Astrocyte (in vitro differentiated cells and primary cell): ENCODE measurements at places on chromosomes 6 and 20. TPM values are rescaled to one million over a fixed set of nuclear protein-coding genes. Genes with fewer than 3 reads are reported as not detected.

The SERPINB6 gene
- total RNA-seq: 68.4 and 75.3 TPM in 2 replicates

DNA sequence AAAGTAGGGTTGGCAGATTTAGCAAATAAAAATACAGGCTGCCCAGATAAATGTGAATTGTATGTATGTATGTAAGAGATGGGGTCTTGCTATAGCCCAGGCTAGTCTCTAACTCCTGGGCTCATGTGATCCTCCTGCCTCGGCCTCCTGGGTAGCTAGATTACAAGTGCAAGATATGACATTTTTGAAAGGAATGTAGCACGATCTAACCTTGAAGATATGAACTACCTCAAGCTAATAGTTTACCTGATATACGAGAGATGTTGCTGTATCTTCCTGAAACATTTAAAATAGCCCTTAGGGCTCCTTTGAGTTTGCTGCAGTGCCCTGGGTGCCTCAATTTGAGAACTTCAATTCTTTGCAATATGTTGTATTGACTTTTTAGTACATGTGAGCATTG lies 42.1 kb downstream of the AFG1L start:
- H3K27ac ChIP-seq: no peak overlapping the region
- no peaks in the 10 kb centered on the region for H3K4me1 ChIP-seq
- H3K27me3 ChIP-seq: no peaks in the 10 kb centered on the region
- no peak for DNase-seq
- H3K36me3 ChIP-seq: no peaks in the 10 kb centered on the region
- H3K4me3 ChIP-seq: no peak overlapping the region

The HLA-DQA1 gene
- total RNA-seq: not detected in 2 replicates

DNA sequence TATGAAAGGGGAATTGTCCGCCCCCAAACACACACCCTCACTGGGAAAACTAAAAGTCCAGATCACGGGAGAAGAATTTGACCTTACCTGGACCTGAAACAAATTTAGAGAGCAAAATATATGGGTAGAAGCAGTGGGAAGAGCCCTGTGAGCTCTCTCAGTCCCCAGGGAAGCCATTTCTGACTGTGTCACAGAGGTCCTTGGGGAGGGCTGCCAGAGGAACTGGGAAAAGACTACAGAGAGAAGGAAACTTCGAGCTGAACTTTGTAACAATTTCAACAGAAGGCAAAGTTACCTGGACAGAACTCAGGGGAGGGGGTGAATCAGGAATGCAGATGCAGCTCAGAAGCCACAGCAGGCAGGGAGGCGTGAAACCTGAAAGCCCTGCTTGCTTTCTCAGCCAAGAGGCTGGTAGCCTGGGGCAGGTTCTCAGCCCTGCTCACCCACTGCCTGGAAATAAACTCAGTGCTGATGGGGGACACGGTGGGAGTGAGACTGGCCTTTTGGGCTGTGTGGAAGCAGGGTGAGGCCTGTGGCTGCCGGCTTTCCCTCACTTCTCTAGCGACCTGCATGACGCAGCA lies 163.8 kb downstream of the TMEM200A start:
- no peak overlapping the region for H3K27ac ChIP-seq
- H3K27me3 ChIP-seq: no peaks in the 10 kb centered on the region
- no peak overlapping the region for H3K4me3 ChIP-seq

DNA sequence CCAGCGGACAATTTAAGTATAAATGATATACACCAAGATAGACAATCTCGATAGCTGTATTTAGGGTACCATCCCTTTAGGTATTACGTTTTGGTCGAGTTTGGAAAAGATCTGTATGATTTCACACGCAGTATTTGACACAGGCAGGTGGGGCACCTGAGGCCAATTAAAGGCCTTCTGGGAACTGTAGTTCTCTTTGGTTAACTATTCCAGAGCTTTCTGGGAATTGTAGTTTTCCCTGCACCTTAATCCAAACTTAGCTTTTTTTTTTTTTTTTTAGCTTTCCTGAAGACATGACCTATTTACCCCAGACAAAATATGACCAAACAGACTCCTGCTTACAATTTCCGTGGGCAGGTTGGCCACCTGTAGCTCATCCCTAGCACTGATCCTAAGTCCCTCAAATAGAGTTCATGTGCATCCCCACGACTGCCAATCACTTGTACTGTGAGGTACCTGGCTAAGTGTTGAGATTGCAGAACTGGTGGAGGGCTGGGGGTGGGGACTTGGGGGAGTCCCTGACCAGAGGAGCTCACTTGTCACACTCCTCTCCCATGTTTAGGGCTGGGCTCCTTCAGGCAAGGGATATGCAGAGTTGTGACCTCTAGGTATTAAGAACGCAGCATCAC lies 999 bp upstream of the EHMT2 start:
- no peaks in the 10 kb centered on the region for H3K27me3 ChIP-seq
- peaks cover 20% of the 10 kb centered on the region for H3K4me1 ChIP-seq
- H3K36me3 ChIP-seq: peaks cover 4% of the 10 kb centered on the region
- H3K27ac ChIP-seq: no peak overlapping the region

DNA sequence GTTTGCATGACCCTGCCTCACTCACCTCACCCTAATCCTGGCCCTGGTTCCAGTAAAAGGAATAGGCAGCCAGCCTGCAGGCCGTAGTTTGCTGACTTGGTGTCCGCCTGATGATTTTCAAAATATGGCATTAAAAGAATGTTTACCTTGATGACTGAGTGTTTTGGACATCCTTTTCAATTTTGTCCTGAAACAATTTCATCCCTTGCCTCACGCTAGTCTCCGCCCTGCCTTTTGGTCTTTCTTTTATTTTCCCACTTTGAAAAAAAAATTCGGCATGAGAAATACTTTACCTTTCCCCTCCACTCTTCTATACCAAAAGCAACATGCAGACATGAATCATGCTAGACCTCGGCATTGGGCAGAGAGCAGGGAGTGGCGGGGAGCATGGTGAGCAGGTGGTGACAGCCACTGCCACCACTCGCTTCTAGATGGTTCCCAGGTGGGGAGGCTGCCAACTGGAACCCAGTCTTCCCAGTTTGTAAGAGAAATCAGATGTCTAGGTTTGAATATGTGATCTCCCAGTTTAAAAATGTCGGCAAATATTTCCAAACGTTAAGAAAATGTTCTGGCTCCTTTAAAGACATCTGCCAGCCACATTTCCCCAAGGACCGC lies 9.4 kb downstream of the CD40 start:
- H3K4me3 ChIP-seq: no peak overlapping the region
- peaks cover 17% of the 10 kb centered on the region for H3K27me3 ChIP-seq
- no peak overlapping the region for H3K27ac ChIP-seq
- no peak for DNase-seq

The ZNF337 gene
- total RNA-seq: 13.8 and 15.6 TPM in 2 replicates

DNA sequence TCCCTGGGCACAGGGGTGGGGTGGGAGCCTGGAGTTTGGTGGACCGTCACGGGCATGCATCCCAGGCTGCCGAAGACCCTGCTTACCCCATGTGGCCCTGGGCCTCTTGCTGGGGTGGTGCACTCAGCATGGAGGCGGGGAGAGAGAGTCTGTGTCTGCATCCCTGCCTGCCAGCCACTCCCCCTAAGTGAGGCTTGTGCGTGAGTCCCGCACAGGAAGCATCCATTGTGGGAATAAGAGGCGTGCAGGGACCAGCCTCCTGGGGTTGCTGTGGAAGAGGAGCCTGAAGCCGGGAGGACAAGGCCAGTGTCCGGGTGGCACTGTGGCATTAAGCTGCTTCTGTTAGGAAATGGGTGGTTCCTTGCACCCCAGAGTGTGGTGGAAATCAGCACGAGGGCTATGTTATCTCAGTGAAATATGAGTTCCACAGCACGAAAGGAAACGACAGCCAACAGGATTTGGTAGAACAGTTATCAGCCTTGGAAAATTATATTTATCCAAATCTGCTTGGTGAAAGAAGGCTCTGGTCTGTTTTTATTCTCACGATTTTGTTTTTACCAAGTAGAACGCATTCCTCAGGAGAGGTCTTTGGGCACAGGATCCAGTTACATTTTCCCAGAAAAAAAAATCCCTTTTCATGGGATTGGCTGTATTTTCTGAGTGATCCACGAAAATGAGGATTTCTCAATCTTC lies 35.7 kb downstream of the CDH4 start:
- no peak overlapping the region for H3K4me3 ChIP-seq
- no peaks in the 10 kb centered on the region for H3K4me1 ChIP-seq
- no peaks in the 10 kb centered on the region for H3K36me3 ChIP-seq
- DNase-seq: no peak

DNA sequence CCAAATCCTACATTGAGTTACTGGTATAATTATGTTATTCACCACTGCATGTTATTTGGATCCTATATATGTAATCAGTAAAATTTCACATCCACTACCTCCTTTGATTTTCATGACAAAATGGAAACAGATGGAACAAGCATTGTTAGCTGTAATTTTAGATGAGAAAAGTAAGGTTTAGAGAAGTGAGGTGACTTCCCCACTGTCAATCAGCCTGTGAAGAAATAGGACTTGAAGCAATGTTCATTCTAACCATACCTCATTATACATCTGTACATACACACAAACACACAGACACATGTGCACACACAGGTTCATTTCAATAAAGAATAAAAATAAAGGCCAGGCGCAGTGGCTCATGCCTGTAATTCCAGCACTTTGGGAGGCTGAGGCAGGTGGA lies 23.7 kb upstream of the QKI start:
- H3K27me3 ChIP-seq: no peaks in the 10 kb centered on the region
- H3K4me1 ChIP-seq: peaks cover 14% of the 10 kb centered on the region
- no peak for DNase-seq

DNA sequence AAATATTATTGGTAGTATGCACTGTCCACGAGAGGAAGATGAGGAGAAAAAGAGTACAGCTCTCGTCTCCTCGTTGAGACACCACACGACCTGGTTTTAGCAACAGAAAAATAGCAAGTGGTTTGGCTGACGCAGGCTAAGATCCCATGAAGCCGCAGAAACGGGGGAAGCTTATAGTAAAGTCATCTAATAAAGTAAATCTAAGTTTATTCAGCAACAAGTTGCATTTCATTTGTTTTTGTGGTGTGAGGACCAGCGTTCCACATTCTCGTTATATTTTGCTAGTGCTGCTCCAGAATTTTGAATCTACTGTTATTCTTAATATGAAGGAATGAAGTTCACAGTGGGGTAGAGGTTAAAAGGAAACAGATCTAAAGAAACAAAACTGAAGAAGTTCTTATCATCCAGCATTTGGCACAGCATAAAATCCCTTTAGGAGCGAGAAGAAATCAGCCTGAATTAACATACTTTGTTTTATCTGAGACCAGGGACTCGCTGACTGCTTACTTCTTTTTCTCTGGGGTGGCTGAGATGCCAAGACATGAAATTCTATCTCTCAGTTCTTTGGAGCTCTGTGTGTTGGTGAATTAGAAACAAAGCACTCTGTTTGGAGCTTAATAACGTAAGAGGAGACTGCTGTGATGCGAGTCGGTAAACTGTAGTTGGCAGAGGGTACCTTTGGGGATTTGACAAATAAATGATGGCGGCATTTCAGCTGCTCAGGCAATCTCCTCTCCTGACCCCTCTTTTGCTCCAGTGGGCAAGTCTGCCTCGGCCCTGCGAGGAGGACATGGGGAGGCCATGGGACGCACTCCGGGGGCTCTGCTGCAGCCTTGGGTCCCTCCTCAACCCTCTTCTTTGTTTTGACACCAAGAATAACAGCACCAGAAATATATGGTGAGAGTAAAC lies 24.9 kb upstream of the IRF4 start:
- H3K36me3 ChIP-seq: no peaks in the 10 kb centered on the region
- H3K4me3 ChIP-seq: no peak overlapping the region
- DNase-seq: no peak
- no peaks in the 10 kb centered on the region for H3K4me1 ChIP-seq
